T-helper 9 cell (primary cell): ENCODE measurements at places on chromosomes 11 and 22.

- DNase-seq, result no peak
Observed at GRCh38 chr11:125271483-125272091, 107.0 kb downstream of the PKNOX2 start.

GRCh38 chr11:6395470-6396060, 5.3 kb downstream of the SMPD1 start:
- no peak for DNase-seq

DNA sequence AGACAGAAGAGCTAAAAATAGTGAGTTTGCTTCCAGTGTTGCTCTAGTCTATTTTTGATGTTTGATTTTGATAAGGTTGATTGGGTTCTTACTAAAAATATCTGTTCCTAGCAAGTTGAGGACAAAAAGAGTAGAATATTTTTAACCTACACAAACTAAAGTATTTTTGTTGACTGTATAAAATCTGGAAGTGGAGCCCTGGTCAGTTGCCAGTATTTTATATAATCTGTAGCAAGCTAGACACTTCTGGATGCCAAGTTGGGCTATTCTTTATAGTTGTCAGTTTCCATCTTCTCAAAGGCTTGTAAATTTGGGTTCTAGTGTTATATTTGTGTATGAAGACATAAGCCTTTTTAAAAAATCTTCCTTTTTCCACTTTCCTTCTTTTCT, 56.7 kb downstream of the HSD17B12 start:
- no peak for DNase-seq

DNA sequence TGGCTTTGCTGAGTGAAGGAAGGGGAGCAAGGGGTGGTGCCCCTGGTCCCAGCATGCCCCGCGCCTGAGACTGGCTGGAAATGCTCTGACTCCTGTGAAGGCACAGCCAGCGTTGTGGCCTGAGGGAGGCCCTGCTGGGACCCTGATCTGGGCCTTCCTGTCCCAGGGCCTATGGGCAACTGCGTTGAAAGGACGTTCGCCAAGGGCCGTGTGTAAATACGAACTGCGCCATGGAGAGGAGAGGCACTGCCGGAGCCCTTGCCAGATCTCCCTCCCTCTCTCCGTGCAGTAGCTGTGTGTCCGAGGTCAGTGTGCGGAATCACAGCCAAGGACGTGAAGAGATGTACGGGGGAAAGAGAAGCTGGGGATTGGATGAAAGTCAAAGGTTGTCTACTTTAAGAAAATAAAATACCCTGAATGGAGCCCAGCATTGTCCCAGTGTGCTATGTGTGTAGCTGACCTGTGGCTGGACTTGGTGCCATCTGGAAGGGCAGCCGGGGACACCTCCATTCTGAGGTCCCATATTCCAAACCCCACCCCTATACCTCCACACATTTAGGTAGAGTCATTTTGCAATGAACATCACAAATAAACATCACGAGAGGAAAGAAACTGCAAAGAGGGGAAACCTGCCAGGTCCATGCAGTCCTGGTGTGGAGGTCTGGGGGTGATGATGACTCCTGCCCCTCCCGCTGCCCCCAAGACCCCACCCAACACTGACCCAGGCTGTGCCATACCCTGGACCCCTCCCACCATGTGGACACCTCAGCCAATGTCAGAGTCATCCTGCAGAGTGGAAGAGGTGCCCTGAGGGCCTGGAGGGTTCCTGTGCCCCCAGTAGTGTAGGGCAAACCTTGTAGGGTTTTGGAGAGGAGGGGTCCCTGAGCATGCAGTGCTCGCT, 16.9 kb downstream of the RSPH14 start:
- no peak for DNase-seq
